Renal pelvis (tissue), 12 donors: ENCODE measurements at places on chromosomes 11 and 22. TPM values are rescaled to one million over a fixed set of nuclear protein-coding genes. Genes with fewer than 3 reads are reported as not detected.

Gene HMGXB4
- polyA plus RNA-seq: 24.9 TPM

Gene LRRC32
- polyA plus RNA-seq: 61.4 TPM

Gene MS4A14
- polyA plus RNA-seq: 0.10 TPM

Gene MMP3
- polyA plus RNA-seq: 0.10 TPM

Gene MRPL49
- polyA plus RNA-seq: 63.2 TPM

Gene GTF2H1
- 58.7 TPM for polyA plus RNA-seq

Gene KRTAP5-10
- 0.22 TPM for polyA plus RNA-seq

Gene SHISA8
- 1.4 TPM for polyA plus RNA-seq
